ENCODE measurements at places on chromosomes 4 and X.

DNA sequence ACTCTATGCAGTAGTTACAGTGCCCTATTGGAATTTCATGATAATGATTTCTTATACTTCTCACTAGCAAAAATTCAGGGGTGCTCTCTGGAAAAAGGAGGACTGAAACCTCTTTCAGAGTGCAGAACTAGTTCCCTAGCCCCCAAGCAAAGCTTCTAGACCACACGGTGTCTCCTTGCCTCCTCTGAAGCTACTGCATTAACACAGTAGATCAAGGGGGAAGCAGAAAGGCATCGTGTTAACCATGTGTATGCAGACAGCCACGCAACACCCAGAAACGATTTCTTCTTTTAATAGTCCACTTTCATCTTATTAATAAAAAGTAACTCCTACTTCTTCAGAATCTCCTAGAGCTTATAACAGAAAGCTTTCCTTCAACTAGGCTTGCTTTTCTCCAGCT is 44.7 kb downstream of the MAML3 start:
- DNase-seq = no peak

DNA sequence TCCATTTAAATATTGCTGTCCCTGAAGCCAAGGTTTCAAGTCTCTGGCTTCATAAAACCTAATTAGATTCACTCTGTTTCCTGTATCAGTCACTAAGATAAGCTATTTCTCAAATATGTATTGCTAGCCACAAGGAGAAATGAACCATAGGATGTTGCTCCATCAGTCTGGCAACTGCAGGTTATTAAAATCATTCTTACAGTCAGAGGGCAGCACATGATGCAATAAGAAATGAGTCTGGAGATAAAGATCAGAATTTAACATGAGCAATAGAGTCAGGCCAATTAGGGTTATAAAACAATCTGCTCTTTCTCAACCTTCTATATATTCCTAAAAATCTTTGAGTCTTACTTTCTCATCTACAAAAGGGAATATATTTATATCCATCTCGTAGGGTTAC is 7.2 kb downstream of the PRKG2 start:
- DNase-seq = no peak

DNA sequence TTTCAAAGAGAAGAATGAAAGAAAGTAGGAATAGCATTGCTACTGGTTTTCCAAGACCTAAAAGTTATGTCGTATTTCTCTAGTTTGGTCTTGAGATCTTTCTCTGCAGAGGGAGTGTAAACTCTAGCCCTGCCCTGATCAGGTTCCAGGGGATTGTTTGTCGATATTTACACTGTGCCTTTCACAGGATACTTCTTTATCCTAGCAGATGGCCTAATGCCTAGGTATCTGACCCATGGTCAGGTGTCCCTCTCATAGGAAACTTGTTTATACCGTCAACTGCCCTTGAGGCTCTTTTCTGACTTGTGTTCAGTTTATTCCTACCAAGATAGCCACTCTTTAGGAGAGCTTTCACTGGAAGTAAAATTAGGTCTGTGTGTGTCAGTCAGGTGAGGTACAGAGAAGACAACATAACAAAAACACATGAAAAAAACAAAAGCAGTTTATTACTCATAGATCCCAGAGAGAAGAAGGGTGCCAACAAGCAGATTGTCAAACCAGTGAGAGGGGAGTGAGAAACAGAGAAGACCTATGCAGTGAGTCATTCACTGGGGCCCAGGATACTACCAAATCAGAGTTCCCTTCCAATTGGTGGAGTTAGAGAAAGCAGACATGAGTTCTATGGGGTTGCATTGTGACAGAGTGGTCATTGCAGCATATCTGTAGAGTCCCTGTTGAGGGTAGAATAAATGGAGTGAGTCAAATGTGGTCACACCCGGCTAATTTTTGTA is 40.6 kb upstream of the THOC2 start:
- no peak for DNase-seq

- no peak for DNase-seq
Observed at GRCh38 chr4:177579649-177580048, 137.4 kb upstream of the AGA start.

GRCh38 chrX:149937871-149938426 is 342 bp downstream of the EOLA2 start:
- DNase-seq = no peak

DNA sequence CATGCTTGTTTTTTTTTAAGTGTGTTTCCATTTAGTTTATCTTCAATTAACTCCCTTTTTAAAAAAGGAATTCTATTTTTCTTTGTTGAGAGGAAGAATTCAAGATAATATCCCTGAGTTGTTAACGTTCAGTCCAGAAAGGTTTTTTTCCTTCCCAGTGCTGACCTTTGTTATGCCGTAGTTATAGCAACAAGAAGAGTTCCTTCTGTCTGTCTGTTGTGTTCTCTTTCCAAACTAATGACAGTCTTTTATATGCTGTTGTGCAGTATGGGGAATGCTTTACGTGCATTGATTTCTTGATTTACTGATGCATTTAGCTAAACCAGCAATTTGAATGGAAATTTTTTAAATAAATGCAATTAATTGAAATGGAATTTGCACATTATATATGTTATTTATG is 6.6 kb upstream of the CXXC4 start:
- DNase-seq = no peak

DNA sequence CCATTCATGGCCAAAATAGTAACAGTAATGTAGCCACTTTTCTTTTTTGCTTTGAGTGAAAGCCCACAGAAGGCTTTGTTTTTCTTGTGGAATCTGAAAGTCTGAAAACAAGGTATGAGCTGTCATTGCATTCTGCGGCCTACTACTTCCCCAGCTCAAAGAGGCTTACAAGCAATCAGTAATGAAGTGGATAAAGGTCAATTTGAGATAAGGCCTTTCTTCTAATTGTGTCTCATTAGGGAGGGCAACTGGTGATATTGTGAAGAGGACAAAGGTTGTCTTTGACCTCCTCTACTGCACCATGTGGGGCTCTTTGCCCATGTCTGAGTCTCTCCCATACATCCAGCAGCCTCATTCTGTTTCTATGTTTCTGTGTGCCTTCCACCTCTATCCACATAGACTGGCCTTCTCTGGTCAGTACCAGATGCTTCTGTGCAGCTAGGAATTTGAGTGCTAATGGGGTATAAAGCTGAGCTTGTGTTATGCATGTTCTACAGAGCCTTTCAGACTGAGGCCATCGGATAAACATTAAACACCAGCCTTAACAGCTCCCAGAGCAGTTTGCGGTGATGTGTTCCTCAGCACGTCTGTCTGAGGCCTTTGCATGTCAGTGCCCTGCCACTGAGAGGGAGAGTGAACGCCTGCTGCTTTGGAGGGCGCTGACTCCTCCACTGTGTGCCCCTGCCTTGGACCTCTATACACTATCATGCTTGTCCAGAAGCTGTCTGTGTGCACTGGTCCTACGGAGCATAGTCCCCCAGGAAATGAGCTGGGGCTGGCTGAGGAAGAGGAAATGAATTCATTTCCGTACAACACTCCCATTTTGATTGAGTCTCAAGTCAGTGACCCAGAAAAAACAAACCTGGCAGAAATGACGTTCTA is 80.2 kb downstream of the SH2D1A start:
- DNase-seq = no peak

DNA sequence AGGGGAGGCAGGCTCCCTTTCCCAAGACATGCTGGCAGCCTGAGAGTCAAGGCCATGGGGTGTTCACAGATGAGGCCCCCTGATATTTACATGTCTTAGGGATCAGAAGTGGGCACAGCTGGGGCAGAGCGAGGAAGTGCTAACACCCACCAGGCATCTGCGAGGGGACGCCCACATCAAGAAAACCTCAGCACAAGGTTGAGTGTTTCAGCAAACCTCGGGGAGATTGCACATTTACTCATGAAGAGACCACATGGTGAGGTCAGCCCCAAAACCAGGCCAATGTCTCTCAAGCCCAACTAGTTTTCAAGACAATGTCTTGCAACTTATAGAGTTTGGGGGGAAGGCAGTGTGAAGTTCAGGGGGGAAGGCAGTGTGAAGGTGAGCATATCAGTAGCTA is 55.2 kb downstream of the CLNK start:
- no peak for DNase-seq

DNA sequence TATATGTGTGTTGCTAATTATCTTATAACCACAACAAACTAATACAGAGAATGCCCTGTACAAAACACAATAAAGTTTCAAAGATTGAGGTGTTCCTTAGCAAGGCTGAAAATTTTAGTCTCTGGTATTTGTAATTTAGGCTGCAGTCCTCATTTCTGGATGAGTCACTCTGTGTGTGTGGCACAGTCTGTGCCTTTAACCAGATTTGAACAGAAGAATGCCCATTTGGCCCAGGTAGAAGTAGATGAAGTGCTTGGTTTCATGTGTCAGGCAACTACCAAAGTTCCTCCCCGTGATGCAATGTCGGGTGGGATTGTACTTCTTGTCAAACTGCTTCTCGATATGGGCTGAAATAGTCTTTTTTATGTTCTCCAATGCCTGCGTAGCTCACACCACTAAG is 91.6 kb upstream of the H2AZ1 start:
- no peak for DNase-seq

DNA sequence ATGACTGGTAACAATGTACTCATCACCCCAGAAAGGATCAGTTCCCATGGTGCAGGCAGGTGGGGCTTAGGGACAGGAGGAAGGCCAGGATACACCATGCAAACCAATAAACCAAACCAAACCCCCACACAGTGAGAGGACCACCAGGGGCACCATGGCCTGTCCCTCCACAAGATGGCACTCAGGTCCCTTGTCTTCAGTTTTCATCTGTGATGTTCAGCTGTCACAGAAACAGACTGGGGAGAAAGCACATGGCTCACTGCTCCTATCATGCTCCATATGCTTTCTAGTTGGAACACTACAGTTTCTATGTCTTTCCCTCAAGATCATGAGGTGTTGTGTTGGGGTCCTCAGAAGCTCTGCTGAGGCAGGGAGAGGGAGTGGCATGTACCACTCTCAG is 10.1 kb downstream of the HS3ST1 start:
- DNase-seq = no peak

DNA sequence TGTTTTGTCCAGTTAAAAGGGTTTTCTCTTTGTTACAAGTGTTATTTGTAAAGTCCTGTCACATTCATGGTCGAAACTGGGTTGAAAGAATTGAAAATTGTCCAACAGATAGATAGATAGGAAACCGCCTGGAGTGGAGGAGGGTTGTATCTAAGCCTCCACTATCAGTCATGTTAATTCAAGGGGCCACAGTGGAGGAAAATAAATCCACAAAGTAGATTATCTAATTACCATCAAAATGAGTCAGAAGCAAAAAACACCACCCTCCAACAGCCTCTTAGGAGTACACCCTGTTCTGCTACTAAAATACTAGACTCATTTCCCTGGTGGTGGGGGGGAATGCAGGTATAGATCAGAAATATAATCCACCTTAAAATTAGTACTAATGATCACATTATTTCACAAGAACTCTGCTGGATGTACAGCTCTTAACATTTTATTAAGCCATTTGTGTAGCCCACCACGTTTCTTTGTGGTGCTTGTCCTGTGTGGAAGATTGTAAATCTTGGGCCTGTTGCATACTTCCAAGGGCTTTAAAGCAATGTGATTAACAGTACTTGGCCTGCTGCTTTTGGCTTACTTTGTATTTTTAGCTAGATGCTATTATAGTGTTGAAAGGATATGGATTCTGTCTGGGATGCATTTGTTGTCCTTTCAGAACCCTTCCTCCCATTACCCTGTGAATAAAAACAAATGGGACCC is 26.8 kb downstream of the RBBP7 start:
- no peak for DNase-seq

GRCh38 chr4:46653842-46654241 is 255.2 kb downstream of the COX7B2 start:
- DNase-seq = no peak

- no peak for DNase-seq
Observed at GRCh38 chr4:68962868-68963267, 11.3 kb upstream of the UGT2A3 start.

DNA sequence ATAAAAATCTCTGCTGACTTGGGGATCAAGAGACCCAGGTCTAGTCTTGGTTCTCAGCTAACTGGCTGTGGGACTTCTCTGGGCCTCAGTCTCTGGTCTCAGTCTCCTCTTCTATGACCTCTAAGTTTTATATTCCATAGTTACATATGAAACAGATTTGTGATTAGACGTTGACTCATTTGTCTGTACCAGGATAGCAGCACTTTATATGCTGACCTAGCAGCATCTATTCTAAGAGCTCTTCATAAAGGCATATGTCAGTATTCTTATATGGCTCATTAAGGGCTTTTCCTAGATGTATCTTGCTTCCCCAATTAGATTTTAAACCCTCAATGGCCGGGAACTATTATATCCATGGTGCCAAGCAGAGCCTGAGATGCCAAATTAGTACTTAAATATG is 12.7 kb downstream of the GRPR start:
- DNase-seq = no peak

- DNase-seq = no peak
Observed at GRCh38 chr4:117660668-117661067, 373.6 kb upstream of the NDST3 start.

DNA sequence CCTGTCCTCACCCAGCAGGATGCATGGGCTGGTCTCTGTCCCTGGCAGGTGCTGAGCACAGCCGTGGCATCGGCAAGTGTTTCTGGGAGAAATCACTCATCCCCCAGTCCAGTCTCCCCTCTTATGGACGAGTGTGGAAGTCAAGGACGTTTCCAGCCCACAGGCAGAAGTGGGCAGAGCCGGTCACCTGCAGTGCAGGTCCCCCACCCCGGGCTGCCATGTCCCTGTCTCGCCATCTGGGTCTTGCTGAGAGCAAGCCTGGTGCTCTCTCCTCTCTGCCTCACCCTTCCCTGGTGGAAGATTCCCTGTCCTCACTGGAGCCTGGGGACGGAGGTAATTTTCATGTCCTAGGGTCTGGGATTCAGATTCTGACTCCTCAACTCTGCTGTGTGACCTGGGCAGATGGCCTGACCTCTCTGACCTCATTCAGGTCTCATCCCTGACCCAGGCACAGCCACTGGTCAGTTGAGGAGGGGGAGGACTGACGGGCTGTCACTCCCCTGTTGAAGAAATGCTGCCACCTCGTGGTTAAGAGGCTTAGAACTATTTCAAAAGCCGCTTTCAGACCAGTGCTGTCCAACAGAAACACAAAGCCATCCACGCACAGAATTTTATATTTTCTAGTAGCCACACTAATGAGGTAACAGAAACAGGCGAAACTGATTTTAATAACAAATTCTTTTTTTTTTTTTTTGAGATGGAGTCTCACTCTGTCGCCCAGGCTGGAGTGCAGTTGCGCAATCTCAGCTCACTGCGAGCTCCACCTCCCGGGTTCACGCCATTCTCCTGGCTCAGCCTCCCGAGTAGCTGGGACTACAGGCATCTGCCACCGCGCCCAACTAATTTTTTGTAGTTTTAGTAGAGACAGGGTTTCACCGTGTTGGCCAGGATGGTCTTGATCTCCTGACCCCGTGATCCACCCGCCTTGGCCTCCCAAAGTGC is 1.8 kb downstream of the CPZ start:
- no peak for DNase-seq

- no peak for DNase-seq
Observed at GRCh38 chr4:118917582-118917981, 28.9 kb downstream of the SYNPO2 start.
